ENCODE measurements at places on chromosomes 5 and 9. TPM values are rescaled to one million over a fixed set of nuclear protein-coding genes. Genes with fewer than 3 reads are reported as not detected.

IFNA13 gene
- total RNA-seq = not detected

STK10 gene
- 22.4 TPM for total RNA-seq

AGXT2 gene
- not detected for total RNA-seq

FOXD4L5 gene
- total RNA-seq = not detected

PCDHGA1 gene
- total RNA-seq = 0.75 TPM

PCDHA1 gene
- not detected for total RNA-seq

INSL6 gene
- total RNA-seq = not detected

CD180 gene
- not detected for total RNA-seq

OR1Q1 gene
- total RNA-seq = not detected

EIF4EBP3 gene
- total RNA-seq = 2.8 TPM

NTNG2 gene
- total RNA-seq = not detected

IFNA1 gene
- total RNA-seq = not detected

ADRA1B gene
- 4.0 TPM for total RNA-seq

IFNE gene
- not detected for total RNA-seq

MYMK gene
- total RNA-seq = not detected

CDC42SE2 gene
- total RNA-seq = 32.9 TPM

OLFML2A gene
- 7.0 TPM for total RNA-seq

NSA2 gene
- total RNA-seq = 143 TPM

ANKRD18B gene
- total RNA-seq = 3.1 TPM

FCN1 gene
- not detected for total RNA-seq

SCAMP1 gene
- total RNA-seq = 23.1 TPM

CDH12 gene
- not detected for total RNA-seq

SPATA31D3 gene
- total RNA-seq = not detected

LCN9 gene
- not detected for total RNA-seq

MELK gene
- 87.8 TPM for total RNA-seq

GZMA gene
- not detected for total RNA-seq

NXNL2 gene
- 3.1 TPM for total RNA-seq

OBP2B gene
- not detected for total RNA-seq

NFX1 gene
- total RNA-seq = 15.6 TPM

SLC6A3 gene
- not detected for total RNA-seq

SAXO1 gene
- total RNA-seq = not detected

MSX2 gene
- 3.7 TPM for total RNA-seq

SPAG8 gene
- total RNA-seq = 0.12 TPM

LHX3 gene
- total RNA-seq = not detected

DTWD2 gene
- total RNA-seq = 8.8 TPM

CATSPER3 gene
- 0.29 TPM for total RNA-seq

QRFP gene
- not detected for total RNA-seq

C9orf50 gene
- not detected for total RNA-seq

CCL27 gene
- total RNA-seq = not detected

LTC4S gene
- 9.1 TPM for total RNA-seq

RASGEF1C gene
- total RNA-seq = not detected

SLC4A9 gene
- not detected for total RNA-seq

CHSY3 gene
- 2.5 TPM for total RNA-seq

ZNG1C gene
- 12.9 TPM for total RNA-seq

SUSD3 gene
- total RNA-seq = 1.4 TPM

IL13 gene
- total RNA-seq = not detected

FCN2 gene
- not detected for total RNA-seq

CXCL14 gene
- total RNA-seq = 0.06 TPM

TRIM41 gene
- 10.6 TPM for total RNA-seq

SLC6A19 gene
- total RNA-seq = not detected
